ENCODE measurements at places on chromosomes 13 and 19. TPM values are rescaled to one million over a fixed set of nuclear protein-coding genes. Genes with fewer than 3 reads are reported as not detected.

ELSPBP1 gene
- total RNA-seq: not detected

ATP8A2 gene
- not detected for total RNA-seq

ZNF615 gene
- total RNA-seq: 20.0 TPM

VSTM1 gene
- total RNA-seq: not detected

ATP8B3 gene
- total RNA-seq: 0.38 TPM

TEX101 gene
- total RNA-seq: not detected

ZNF540 gene
- 2.3 TPM for total RNA-seq

ZFR2 gene
- not detected for total RNA-seq

SPRY2 gene
- 47.9 TPM for total RNA-seq

CTXN1 gene
- total RNA-seq: 1.4 TPM

LRP3 gene
- 22.8 TPM for total RNA-seq

APOC4 gene
- not detected for total RNA-seq

PALM3 gene
- 0.28 TPM for total RNA-seq

FAM83E gene
- 0.56 TPM for total RNA-seq

DENND1C gene
- total RNA-seq: not detected

ATXN8OS gene
- not detected for total RNA-seq

TNNI3 gene
- total RNA-seq: not detected

TSC22D1 gene
- 105 TPM for total RNA-seq

RRAS gene
- 71.9 TPM for total RNA-seq

CERS1 gene
- 1.7 TPM for total RNA-seq

Measured in regular cardiac myocyte (primary cell).